ENCODE measurements at places on chromosomes 7 and 10.

DNA sequence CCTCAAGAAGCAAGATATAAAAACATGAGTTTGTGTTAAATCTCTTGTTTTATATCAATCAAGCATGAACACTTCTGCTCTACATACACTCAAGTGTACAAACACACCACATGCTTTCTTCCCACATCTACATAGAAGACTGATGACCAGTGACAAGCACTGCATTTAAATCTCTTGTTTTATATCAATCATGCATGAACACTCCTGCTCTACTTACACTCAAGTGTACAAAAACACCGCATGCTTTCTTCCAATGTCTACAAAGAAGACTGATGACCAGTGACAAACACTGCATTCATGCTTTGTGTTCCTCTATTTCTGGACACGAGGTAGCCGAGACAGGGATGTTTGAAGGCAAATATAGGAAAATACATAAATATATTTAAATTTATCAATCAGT, 642.0 kb upstream of the PFKP start:
- DNase-seq, result no peak

- DNase-seq, result no peak
Measured at GRCh38 chr7:80275192-80275605, 140.6 kb downstream of the GNAI1 start.

- DNase-seq, result peak; percentile 10
Measured at GRCh38 chr10:90998733-90999511, 78.0 kb upstream of the ANKRD1 start.

- DNase-seq, result peak; percentile 25
Measured at GRCh38 chr7:113175525-113176104, 57.3 kb upstream of the SMIM30 start.

DNA sequence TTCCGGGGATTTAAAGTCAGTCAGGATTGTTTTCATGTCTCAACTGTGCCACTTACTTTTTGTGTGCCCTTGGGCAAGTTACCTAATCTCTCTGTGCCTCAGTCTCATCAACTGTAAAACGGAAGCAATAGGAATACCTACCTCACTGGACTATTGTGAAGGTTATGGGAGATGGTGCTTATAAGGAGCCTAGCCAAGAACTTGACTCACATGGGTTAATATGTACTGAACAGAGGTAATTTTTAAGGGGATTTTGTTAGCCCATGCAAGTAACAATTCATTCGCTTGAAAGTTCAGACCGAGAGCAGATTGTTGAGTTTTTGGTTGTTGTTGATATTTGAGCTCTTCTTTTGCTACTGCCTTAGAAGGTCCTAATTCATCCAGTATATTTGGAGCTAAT, 202.9 kb downstream of the ZNF365 start:
- DNase-seq, result no peak

- DNase-seq, result peak; percentile 65
Measured at GRCh38 chr7:148664324-148664723, 34.4 kb upstream of the CUL1 start.

DNA sequence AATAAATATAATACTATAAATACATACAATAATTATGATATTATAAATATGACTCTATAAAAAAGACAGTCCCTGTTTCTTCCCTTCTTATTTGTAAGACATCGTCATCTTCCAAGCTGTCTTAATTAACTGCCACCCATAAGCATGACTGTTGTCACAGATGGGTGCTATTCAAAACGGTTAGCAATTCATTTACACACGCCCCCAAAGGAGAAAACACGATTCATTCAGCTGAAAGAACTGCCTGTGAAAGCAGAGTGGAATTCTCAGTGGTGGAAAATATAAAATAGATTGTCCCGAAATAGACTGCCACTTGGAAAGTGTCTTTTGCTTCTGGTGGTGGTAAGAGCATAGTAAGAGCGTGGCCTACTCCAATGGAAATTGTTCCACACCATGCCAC, 48.9 kb upstream of the ELMO1 start:
- DNase-seq, result no peak

DNA sequence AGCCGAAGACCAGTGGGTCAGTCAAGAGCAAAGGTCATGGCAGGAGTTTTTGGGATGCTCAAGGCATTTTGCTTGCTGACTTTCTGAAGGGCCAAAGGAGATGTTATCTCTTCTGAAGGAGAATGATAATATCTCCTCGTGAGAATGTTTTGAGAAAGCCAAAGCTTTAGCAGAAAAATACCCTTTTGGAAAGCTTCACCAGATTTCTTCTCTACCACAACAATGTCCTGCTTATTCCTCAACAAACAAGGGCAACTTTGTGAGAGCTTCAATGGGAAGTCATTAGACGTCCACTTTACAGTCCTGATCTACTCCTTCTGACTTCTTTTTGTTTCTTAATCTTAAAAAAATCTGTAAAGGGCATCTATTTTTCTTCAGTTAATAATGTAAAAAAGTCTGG, 132.8 kb upstream of the DNAJB12 start:
- DNase-seq, result no peak

GRCh38 chr10:12844811-12845483, 156.6 kb downstream of the CCDC3 start:
- peak; percentile 81 for DNase-seq

DNA sequence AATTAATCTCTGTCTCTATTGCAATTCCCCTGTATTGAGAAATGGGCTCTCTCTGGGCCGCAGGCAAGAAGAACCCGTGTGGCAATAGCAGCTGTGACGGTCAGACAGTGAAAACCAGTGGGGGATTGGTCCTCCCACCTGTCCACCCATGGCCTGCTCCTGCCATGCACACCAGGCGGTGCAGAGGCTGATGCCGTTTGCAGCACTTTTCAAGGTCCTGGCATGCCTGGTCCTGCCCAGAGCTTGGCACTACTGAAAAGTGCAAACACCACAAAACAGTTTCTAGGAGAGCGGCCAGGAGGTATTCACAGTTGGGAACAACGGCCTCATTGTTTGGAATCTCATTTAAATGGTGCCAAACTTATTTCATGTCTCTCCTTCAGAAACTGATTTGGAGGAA, 41.5 kb downstream of the PSPH start:
- DNase-seq, result no peak
